ENCODE measurements at places on chromosomes 3 and 15. TPM values are rescaled to one million over a fixed set of nuclear protein-coding genes. Genes with fewer than 3 reads are reported as not detected.
A peak's percentile ranks its signal among the peaks of the same experiment; 100 is the strongest.

DNA sequence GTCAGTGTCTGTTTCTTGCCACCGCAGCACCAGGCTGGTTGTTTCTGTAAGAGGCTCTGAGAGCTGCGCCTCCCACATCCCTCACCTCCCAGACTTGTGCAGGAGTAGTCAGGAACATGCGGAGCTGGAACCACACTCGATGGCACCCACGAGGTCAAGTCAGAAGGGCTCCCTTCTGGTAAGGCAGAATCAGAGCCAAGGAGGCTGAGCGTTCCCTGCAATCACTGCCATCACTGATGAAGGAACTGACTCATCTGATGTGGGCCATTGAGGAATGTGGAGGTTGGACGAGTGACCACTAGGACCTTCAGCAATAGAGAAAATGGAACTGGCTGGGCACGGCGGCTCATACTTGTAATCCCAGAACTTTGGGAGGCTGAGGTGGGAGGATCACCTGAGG, 35.7 kb upstream of the BLM start:
- H3K4me3 ChIP-seq, result no peak overlapping the region
- H3K4me1 ChIP-seq, result no peaks in the 10 kb centered on the region
- no peak overlapping the region for H3K27ac ChIP-seq

- H3K27me3 ChIP-seq, result no peaks in the 10 kb centered on the region
- no peak overlapping the region for H3K27ac ChIP-seq
- H3K36me3 ChIP-seq, result no peaks in the 10 kb centered on the region
- no peaks in the 10 kb centered on the region for H3K4me1 ChIP-seq
Observed at GRCh38 chr3:154936196-154936595, 143.9 kb upstream of the MME start.

- DNase-seq, result no peak
- no peaks in the 10 kb centered on the region for H3K4me1 ChIP-seq
- H3K27me3 ChIP-seq, result no peaks in the 10 kb centered on the region
- H3K4me3 ChIP-seq, result no peak overlapping the region
- peaks cover 3% of the 10 kb centered on the region for H3K36me3 ChIP-seq
Observed at GRCh38 chr3:74593152-74593551, 21.3 kb downstream of the CNTN3 start.

GRCh38 chr15:101488300-101489164, 975 bp downstream of the PCSK6 start:
- H3K27ac ChIP-seq, result no peak overlapping the region
- no peak for DNase-seq
- H3K36me3 ChIP-seq, result no peaks in the 10 kb centered on the region
- no peaks in the 10 kb centered on the region for H3K4me1 ChIP-seq

GRCh38 chr3:88912294-88912877, 195.0 kb upstream of the EPHA3 start:
- no peaks in the 10 kb centered on the region for H3K36me3 ChIP-seq
- DNase-seq, result no peak
- peaks cover 10% of the 10 kb centered on the region for H3K4me1 ChIP-seq

- no peak overlapping the region for H3K4me3 ChIP-seq
- H3K36me3 ChIP-seq, result no peaks in the 10 kb centered on the region
- no peaks in the 10 kb centered on the region for H3K27me3 ChIP-seq
- peaks cover 7% of the 10 kb centered on the region for H3K4me1 ChIP-seq
- no peak overlapping the region for H3K27ac ChIP-seq
Observed at GRCh38 chr3:28317438-28318022, 31.0 kb upstream of the ZCWPW2 start.

- H3K36me3 ChIP-seq, result peaks cover 26% of the 10 kb centered on the region
- peaks cover 4% of the 10 kb centered on the region for H3K4me1 ChIP-seq
- H3K27me3 ChIP-seq, result no peaks in the 10 kb centered on the region
- no peak overlapping the region for H3K27ac ChIP-seq
- H3K4me3 ChIP-seq, result no peak overlapping the region
Observed at GRCh38 chr3:188881954-188882641, 289.7 kb upstream of the TPRG1 start.

GRCh38 chr3:106447723-106448301, 579.0 kb upstream of the CBLB start:
- DNase-seq, result no peak
- no peak overlapping the region for H3K4me3 ChIP-seq
- H3K4me1 ChIP-seq, result peaks cover 8% of the 10 kb centered on the region
- H3K27me3 ChIP-seq, result no peaks in the 10 kb centered on the region
- no peaks in the 10 kb centered on the region for H3K36me3 ChIP-seq

DNA sequence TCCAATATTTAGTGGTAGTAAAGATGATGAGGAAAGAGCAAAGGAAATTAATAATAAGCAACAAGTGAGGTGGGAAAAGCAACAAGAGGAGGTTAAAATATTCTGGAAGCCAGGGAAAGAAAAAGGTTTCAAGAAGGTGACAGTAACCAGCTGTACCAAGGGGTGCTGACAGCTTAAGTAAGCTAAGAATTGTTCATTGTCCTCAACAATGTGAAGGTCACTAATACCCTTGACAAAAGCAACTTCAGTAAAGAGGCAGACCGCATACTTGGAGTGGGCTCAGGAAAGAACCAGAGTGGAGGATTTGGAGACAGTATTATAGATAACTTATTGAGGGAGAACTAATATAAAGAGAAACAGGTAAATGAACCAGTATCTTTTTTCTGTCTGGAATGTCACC, 116.2 kb downstream of the GBE1 start:
- H3K27ac ChIP-seq, result no peak overlapping the region
- H3K4me3 ChIP-seq, result no peak overlapping the region
- no peaks in the 10 kb centered on the region for H3K4me1 ChIP-seq

DNA sequence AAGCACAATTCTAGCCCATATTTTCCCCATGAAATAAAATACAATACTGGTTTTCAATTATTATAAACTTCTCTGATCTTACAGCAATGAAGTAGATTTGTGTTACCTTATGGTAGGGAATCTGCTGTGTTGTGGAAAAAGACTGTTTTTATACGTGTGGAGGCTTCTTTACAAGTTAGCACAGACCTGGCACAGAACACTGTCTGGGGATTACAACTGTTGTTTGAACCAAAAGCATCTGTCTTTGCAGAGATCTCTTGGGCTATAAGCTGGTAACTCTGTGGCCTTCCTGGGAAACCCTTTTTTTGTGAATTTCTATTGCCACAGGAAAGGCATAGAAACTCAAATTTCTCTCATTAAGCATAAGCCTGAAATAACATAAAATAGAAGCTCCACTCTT, 581.9 kb downstream of the TUSC7 start:
- no peaks in the 10 kb centered on the region for H3K27me3 ChIP-seq
- H3K36me3 ChIP-seq, result no peaks in the 10 kb centered on the region
- H3K4me3 ChIP-seq, result no peak overlapping the region
- no peaks in the 10 kb centered on the region for H3K4me1 ChIP-seq
- H3K27ac ChIP-seq, result no peak overlapping the region

DNA sequence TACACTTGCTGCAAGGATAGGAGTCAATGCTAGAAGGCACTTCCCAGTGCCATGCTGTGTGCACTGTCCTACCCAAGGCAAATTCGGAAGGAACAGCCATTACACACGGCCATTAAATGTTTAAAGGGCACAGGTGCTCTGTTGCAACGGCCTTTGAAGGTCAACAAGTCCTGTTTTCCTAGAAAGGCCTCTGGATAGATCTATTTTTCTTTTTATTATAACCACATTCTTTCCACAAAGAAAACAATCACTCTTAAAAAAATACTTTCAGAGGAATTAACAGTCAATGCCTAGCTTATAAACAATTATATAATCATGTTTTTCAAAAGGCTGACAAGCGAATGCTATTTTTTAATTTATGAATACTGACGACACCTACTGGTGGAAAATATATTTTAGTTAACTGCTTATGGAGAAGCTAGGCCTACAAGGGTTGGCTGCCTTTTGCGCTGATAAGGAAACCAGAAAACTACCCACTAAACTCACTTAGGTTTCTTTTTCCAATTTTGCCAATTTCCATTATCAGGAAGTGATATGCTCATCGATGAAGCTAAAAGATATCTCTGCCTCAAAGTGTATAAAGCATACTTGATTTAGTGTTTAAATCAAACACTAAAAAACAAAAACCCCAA, 2.4 kb downstream of the ARHGEF3 start:
- peaks cover 5% of the 10 kb centered on the region for H3K36me3 ChIP-seq
- peaks cover 39% of the 10 kb centered on the region for H3K4me1 ChIP-seq
- H3K27ac ChIP-seq, result peak overlapping the region; percentile 92
- H3K4me3 ChIP-seq, result peak overlapping the region; percentile 94
- no peaks in the 10 kb centered on the region for H3K27me3 ChIP-seq

DNA sequence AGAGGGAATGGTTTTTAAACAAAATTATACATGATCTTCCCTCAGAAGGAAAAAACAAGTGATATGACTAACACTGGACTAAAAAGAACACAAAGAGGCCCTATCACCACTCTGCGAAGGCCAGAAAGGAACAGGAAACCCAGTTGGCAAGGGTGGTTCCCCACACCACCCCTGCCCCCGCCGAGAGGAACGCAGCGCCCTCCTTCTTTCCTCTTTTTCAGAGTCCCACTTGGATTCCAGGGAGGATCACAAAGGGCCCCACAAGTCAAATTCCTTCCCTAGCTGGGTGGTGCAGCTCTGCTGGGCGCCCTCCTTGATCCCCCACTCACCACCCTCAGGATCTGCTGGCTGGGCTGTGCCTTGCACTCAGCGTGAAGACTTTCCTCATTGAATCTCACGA, 29.8 kb downstream of the PLA1A start:
- H3K36me3 ChIP-seq, result no peaks in the 10 kb centered on the region
- no peak overlapping the region for H3K27ac ChIP-seq
- peaks cover 17% of the 10 kb centered on the region for H3K27me3 ChIP-seq
- no peak overlapping the region for H3K4me3 ChIP-seq
- no peak for DNase-seq

DNA sequence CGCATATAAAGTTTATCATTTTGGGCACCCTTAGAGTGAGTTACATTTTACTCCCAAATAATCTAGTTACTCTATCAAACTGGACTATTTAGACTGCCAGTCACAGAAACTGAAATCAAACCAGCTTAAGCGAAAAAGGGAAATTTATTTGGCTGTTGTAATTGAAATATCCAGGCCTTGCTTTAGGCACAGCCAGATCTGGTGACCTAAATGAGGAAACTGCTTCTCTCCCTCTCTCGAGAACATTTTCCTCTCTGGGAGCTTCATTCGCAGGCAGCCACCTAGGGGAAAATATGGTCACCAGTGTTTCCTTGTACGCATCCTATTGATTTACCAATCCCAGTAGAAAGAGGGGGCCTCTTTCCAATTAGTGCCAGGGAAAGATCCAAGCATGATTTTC, 175.3 kb upstream of the MITF start:
- DNase-seq, result no peak
- no peak overlapping the region for H3K27ac ChIP-seq
- no peak overlapping the region for H3K4me3 ChIP-seq
- peaks cover 2% of the 10 kb centered on the region for H3K4me1 ChIP-seq
- no peaks in the 10 kb centered on the region for H3K27me3 ChIP-seq
- no peaks in the 10 kb centered on the region for H3K36me3 ChIP-seq

- no peak overlapping the region for H3K4me3 ChIP-seq
- H3K27me3 ChIP-seq, result peaks cover 9% of the 10 kb centered on the region
- DNase-seq, result no peak
- H3K4me1 ChIP-seq, result peaks cover 3% of the 10 kb centered on the region
- H3K27ac ChIP-seq, result no peak overlapping the region
Observed at GRCh38 chr15:89937365-89938350, 24.9 kb upstream of the ARPIN start.

DNA sequence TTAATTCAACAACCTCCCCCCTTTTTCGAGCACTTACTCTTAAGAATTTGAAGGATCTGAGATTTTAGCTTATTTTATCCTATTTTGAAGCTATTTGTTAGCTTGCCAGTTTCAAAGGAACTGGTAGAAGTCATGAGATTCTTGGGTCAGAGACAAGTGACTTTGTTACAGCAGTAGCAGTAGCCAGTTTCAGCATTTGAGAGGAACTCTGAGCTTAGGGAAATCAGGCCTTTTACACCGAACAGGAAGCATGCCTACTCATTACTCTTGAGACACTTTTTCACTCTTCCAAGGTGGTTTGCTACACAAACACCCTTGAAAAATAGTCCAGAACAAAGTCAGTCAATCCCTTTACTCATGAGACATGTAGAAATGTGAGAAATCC, 24.5 kb upstream of the TM4SF1 start:
- peak overlapping the region; percentile 88 for H3K27ac ChIP-seq
- H3K4me3 ChIP-seq, result no peak overlapping the region
- H3K36me3 ChIP-seq, result no peaks in the 10 kb centered on the region
- H3K27me3 ChIP-seq, result no peaks in the 10 kb centered on the region
- peaks cover 29% of the 10 kb centered on the region for H3K4me1 ChIP-seq

DNA sequence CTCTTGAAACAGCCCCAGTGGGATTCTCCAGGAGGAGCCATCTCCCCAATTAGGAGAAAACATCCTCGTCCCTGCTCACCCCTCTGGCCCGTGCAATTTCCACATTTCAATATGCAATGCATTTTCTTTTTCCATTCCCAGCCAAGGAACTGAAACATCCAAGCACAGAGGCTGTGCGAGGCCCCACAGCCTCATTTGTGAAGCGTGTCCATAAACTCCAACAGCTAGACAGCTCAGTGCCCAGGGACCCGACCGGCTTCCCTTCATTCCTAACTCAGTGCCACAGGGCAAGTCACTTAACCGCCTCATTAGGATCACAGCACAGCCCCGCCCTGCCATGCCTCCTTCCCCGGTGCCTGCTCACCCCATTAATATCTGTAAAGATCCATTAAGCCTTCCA, 204.2 kb upstream of the IGF1R start:
- H3K27ac ChIP-seq, result no peak overlapping the region
- no peak overlapping the region for H3K4me3 ChIP-seq
- peaks cover 29% of the 10 kb centered on the region for H3K27me3 ChIP-seq
- no peaks in the 10 kb centered on the region for H3K4me1 ChIP-seq

- H3K4me3 ChIP-seq, result no peak overlapping the region
- H3K36me3 ChIP-seq, result no peaks in the 10 kb centered on the region
- no peak overlapping the region for H3K27ac ChIP-seq
- peaks cover 4% of the 10 kb centered on the region for H3K27me3 ChIP-seq
- H3K4me1 ChIP-seq, result peaks cover 3% of the 10 kb centered on the region
Observed at GRCh38 chr3:183315739-183316138, 62.7 kb downstream of the B3GNT5 start.

- no peak overlapping the region for H3K4me3 ChIP-seq
- no peak for DNase-seq
- no peaks in the 10 kb centered on the region for H3K36me3 ChIP-seq
- peaks cover 13% of the 10 kb centered on the region for H3K27me3 ChIP-seq
Observed at GRCh38 chr3:44885618-44886017, 11.2 kb downstream of the TGM4 start.

GRCh38 chr15:84879088-84879780, 5.2 kb upstream of the SLC28A1 start:
- peaks cover 16% of the 10 kb centered on the region for H3K4me1 ChIP-seq
- DNase-seq, result no peak
- no peak overlapping the region for H3K4me3 ChIP-seq
- H3K27ac ChIP-seq, result no peak overlapping the region
- H3K27me3 ChIP-seq, result peaks cover 6% of the 10 kb centered on the region

DNA sequence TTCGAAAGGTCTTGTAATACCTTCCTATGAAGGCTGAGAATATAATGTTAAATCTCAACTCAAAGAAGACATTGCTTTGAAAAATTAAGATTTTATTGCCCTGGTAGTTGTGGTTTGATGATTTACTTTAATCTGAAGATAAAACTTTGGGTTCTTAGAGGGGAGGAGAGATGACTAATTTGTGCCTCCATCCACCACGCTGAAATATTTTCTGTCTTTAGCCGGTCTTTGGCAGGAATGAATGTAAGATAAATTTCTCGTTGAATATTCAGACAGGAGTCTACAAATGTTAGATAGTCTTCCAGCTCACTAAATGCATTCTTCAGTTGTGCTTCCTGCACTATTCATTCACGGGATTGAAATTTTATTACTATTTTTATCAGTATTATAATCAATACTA, 844.3 kb upstream of the NR2F2 start:
- H3K4me1 ChIP-seq, result peaks cover 5% of the 10 kb centered on the region
- no peak overlapping the region for H3K4me3 ChIP-seq
- no peak for DNase-seq
- H3K36me3 ChIP-seq, result peaks cover 1% of the 10 kb centered on the region

The CLSTN2 gene
- 2.8 TPM for total RNA-seq

The STAB1 gene
- 0.27 TPM for total RNA-seq

The FMN1 gene
- 0.41 TPM for total RNA-seq

The BBX gene
- total RNA-seq, result 61.2 TPM

The PDE8A gene
- total RNA-seq, result 24.5 TPM

Measured in progenitor cell of endocrine pancreas (in vitro differentiated cells).